ENCODE measurements at places on chromosomes 7 and 10.
A peak's percentile ranks its signal among the peaks of the same experiment; 100 is the strongest.

DNA sequence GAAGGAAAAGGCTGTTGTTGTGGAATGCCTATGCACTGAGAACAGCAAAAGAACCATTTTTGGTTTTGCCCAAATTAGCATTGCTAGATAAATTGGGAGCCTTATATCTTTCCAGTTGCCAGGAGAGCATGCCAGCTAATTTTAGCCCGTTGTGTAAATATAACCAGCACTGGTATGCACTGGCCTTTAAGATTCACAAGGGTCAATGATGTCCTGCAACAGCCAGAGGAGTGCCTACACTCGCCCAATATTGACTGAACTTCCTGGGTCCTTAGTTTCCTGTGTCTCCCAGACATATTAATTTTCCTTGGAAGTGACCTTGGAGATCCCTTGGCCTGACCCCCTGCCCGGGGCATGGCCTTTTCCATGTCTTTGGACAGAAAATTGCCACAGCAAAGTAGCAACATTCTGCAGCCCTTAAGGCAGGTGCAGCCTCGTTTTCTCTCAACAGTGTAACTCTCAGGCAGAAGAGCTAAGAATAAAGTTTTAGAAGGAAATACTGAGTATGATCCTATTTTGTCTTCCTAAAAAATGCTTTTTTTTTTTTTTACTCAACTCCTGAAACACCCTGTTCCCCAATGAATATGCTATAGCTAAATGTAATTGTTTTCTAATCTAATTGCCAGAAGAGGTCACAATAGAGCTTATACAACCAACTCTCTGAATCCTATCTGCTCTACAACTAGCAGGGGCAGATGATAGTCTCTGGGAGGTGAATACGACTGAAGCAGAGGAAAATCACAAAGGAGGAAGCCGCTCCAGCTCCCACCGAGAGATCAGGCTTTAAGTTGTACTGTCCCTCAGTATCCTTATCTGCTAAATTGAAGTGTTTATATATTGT, 131.9 kb upstream of the PCGF5 start:
- no peak for DNase-seq

- no peak for DNase-seq
Observed at GRCh38 chr10:133143200-133143533, 16.9 kb upstream of the KNDC1 start.

DNA sequence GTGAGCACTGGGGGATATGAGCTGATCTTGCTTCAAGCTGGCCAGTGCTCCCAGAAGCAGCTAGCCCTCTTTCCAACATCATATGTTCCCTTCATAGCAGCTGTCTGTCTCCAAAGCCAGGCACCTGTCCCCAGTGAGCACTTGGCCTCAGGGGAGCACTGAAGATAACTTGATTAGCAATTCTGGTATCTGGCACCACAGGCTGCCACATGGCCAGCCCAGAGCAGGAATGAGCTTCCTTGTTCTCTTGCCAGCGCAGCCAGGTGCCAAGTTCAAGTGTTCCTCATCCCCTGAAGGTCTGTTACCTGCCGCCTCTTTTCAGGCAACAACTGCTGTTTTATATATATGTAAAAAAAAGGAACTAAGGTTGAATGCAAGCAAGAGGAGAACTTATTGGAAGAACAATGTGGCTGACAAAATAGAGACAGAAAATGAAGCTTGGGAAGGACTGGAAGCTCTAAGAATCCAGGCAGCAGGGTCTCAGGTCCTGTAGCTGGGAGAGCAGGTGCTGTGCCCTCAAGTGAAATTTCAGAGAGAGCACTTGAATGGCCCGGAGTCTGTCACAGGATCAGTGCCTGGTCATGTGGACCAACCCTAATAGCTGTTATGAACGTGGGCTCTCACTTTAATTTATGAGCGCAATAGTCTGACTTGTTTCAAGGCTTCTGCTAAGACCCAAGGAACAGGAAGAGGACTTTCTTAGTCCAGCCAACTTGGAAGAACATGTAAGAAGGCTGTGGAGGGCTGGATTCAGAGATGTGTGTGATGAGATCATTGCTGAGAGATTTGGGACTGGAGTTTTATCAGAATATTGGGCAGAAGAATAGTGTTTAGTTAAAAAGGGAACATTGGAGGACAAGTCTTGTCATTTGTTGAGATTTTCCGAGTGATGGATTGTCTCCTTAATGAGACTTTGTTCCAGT, 267.2 kb downstream of the GLRX3 start:
- peak; percentile 29 for DNase-seq

- no peak for DNase-seq
Observed at GRCh38 chr7:28036696-28037095, 143.9 kb downstream of the JAZF1 start.

DNA sequence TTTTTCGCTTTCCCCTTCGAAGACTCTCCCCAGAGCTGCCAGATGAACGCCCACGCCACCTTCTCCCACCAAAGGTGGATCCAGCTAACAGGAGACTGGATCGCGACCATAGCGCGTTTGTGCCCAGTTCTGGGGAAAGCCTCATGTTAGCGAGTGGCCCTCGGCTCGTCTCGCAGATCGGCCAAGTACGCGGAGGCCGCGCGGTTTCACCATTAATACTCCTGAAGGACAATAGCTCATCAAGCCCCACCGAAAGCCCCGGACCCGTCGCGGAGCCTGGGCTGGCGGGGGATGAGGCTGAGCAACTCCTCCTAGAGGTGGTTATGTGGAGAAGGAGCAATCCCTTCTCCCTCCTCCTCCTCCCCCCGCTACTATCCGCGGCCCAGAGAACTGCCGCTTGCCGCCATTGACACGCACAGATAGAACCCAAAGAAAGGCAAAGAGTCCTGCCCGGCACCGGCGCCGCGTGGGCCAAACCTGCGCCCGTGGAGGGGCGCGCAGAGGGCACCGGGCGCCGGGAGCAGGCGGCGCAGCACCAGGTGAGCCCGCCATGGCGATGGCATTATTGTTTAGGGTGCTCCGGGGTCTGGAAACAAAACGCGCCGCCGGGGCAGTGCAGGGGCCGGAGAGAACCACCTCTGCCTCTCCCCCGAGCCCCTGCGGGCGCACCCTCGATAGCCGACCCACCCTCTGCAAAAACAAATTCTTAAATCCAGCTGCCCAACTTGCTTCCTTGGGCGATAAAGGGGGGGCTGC, at the start of gene MACROH2A2:
MACROH2A2 (plus strand) TSS at position 385 of the 756 bp plus-strand sequence. CDS start 22,813 bp downstream, outside the sequence.
- DNase-seq, result no peak

DNA sequence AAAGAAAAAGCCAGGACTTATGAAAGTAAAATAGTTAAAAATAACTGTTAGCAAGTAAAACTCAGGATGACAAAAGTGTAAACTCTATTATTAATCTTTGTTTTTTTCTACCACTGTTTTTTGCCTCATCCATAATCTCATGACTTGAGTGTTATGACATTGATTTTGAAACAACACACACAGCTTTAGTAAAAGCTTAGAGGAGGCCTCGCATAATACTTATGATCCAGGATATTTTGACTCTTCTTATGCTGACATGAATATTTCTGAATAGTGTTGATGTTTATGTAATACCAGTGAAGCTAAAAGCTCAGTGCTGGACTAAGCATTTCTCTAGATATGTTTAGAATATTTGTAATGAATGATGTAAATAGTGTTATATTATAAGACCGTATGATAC, 10.5 kb downstream of the KAT6B start:
- no peak for DNase-seq

DNA sequence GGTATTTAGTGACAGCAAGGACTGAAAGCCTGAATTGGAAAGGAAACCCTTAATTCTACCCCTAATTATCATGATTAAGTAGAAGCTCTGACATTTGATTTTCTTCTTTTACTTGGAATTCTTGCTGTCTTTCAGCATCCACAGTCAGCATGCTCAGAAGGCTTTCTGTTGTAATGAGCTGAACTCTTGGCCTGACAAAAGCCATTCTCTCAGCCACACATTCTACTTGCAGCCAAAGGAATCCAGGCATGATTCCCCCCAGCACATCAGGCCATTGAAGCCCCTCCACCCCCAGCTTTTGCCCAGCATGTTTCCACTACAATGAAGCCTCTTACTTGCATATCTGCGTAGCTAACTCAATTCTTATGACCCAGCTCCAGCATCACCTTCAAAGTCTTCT, 94.3 kb upstream of the FRMD4A start:
- no peak for DNase-seq

DNA sequence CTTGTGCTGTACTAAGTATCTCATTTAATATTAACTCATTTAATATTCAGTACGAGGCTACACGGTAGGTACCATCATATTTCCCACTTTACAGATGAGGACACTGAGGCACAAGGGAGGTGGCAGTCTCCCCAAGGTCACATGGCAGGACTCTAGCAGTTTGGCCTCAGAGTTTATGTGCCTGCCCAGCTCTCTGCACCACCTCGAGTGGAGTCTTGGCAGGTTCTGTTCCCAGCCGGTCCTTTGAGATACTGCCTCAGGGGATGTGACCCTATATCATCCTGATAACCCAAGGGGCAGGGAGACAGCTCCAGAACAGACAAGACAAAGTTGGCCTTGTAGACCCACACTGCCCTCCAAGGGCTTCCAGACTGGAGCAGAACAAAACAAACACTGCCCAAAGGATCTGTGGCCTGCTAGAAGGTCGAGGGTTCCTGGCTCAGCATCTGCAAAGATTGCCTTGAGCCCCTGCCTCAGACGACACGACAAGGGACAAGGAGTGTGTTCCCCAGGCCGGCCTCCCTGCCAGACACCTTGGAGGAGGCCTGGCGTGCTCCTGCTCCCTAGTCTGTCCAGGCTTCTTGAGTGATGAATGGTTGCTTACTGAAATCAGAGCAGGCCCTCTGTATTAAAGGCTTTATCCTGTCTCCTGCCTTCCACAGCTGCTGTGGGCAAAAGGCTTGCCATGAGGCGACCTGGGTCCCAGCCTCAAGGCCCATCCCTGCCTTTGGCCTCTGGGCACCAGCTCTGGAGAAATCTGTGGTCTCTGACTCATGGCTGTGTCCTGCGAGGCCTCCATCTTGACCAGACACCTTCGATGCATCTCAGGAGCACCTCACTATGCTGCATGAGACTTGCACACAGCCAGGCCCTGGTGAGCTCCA, 3.9 kb upstream of the PWWP2B start:
- no peak for DNase-seq

DNA sequence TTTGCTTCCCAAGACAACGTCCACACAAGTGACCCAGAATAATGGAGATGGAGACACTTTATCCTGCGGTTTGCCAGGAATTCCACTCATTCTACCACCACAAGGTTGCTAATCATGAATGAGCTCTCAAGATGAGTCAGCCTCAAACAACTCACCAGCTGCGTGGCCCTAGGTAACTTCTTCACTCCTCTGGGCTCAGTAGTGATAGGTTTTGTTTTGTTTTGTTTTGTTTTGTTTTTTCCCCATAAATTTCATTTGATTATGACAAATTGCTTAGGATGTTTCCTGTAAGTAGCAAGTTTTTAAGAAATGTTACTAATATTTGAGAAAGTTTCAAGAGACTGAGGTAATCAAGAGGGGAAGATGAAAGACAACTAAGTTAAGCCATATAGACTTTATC, 286.8 kb downstream of the PARD3 start:
- DNase-seq, result no peak

- no peak for DNase-seq
Observed at GRCh38 chr7:110718503-110719205, 372.3 kb upstream of the LRRN3 start.

- no peak for DNase-seq
Observed at GRCh38 chr7:96217147-96217546, 104.8 kb downstream of the SLC25A13 start.

GRCh38 chr7:116834815-116835504, 27.4 kb upstream of the CAPZA2 start:
- DNase-seq, result no peak

- DNase-seq, result no peak
Observed at GRCh38 chr7:32266932-32267475, 196.8 kb upstream of the PDE1C start.

DNA sequence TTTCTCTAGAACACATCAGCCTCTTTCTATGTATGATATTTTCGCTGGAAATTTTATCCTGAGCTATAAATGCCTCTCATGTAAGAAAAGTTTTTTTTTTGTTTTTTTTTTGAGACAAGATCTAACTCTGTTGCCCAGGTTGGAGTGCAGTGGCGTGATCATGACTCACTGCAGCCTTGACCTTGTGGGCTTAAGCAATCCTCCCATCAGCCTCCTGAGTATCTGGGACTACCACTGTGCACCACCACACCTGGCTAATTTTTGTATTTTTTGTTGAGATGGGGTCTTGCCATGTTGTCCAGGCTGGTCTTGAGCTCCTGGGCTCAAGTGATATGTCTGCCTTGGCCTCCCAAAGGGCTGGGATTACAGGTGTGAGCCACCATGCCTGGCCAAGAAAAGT, 80.4 kb downstream of the ADK start:
- DNase-seq, result no peak

DNA sequence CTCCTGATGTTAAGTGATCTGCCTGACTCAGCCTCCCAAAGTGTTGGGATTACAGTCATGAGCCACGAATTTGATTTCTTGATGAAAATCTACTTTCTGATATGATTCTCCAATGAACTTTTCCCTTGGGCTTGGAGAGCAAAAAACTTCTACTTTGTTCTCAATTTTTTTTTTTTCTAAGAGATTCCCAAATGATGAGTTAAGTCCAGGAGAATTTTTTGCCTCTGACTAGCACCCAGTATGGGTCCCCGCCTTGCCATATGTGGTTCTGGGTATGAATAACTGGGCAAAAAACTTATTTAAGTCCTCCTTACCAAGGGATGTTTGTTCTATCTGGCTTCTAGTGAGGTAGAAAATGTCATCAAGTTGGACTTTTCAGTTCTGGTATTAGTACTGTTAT, 147.9 kb upstream of the LYZL1 start:
- no peak for DNase-seq

- DNase-seq, result no peak
Observed at GRCh38 chr7:45401155-45401554, 173.0 kb upstream of the ADCY1 start.

- no peak for DNase-seq
Observed at GRCh38 chr10:79269443-79269842, 77.8 kb upstream of the PPIF start.

DNA sequence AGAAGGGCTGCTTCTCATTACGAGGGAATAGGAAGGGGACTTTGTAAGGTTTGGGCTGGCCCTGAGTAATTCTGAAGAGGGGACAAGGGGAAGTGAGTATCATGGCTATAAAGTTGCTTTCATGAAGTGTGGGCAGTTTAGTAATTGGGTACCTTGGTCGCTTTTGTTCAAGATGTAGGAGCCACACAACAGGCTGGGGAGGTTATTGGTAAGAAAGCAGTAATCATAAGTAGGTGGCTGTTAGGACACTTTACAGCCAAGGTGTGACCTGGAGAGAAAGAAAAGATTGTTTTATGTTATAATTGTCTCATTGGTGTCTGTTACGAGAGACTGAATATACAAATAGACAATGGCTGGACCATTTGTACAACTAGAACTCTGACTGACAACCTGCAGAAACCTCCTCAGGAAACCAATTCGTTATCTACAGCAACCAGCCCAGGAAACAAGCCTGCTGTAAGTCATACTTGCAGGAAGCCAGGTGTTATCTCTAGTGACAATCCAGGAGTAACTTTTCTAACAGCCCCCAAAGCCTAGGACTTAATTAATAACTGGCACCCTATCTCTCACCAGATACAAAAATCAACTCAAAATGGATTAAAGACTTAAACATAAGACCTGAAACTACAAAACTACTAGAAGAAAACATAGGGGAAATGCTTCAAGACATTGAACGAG, 5.0 kb upstream of the CCM2 start:
- no peak for DNase-seq

Measured in coronary artery (tissue), 2 donors.